ENCODE measurements at places on chromosomes 1 and 21.
A peak's percentile ranks its signal among the peaks of the same experiment; 100 is the strongest.

GRCh38 chr1:30110846-30111245, 612.5 kb downstream of the MATN1 start:
- no peak for DNase-seq

GRCh38 chr1:170669107-170669445, 5.1 kb downstream of the PRRX1 start:
- no peak for DNase-seq

DNA sequence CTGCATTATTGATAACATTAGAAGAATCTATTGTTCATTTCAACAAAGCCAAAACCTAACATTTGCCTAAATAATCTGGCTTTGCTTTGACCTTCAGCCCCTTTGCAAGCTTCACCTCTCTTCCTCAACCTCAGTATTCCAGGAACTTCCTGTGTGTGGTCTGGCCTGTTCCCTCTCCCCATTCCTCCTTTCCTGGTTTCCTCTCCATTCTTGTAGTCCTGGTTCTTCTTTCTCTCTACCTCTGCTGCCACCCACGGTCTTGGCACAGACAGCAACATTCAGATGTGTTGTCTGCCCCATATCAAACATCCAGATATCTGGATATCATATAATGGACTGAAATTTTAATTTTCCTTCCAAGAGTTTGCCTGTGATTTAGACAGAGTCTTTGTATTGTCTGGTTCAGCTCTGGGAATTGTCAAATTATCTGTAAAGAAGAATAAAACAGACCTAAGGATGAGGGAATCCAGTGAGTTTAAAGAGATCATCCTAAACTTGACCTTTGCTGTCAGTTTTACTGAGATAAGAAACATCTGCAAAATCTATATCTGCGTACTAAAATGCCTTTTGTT, 148.1 kb upstream of the KCTD3 start:
- DNase-seq: no peak

DNA sequence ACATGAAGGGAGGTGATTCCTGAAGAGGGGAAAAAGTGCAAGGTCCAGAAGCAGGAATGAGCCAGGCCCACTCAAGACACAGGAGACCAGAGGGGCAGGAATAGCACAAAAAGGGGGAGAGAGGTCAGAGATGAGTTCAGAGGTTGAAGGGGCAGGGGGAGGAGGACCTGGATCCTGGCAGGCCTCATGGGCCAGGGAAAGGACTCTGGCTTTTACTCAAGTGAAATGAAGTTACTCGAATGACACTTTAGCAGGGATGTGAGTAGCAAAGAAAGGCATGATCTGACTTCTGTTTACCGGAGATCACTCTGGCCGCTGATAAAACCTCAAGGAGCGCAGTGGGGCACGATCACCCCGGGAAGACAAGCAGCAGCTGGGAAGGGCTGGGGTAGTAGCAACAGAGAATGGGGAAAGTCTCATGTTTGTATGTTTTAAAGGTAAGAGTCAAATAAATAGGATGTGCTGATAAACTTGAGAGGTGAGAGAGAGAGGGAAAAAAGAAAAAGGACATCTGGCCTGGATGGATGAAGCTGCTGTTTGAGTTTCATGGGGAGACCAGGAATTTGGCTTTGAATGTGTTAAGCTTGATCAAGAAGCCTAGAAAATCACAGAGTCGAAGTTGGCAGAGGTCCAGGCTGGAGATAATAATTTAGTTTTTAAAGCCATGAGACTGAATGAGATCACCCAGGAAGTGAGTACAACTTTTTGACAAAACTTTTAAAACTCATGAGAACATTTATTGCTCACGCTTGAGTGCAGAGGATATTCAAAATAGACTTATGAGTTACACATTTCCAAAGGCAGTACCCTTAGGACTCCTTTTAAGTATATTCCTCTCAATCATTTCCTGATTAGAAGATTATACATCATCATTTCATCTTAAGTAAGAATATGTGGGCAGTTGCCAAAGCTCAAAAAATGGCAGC, 156.0 kb downstream of the RERE start:
- peak; percentile 56 for DNase-seq

GRCh38 chr1:230849451-230850224, 18.7 kb downstream of the C1orf198 start:
- DNase-seq: peak; percentile 72

DNA sequence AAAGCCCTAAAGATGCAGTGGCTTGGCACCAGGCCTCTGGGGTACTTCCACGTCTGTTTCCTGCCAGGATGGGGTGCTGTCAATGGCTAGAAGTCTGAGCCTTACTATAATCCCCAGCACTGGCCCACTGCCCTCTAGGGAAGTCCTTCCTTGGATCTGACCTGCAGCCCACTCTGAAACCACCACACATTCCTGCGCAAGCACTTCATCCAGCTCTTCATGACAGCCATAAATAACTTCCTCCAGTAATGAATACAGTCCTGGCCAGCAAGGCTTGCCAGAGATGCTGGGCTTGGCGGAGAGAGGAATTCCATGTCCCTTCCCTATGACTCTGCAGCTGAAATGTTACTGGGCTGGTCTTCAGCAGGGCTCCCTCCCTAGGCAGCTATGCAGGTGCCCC, 32.6 kb downstream of the ALPL start:
- DNase-seq: no peak

Data from kidney epithelial cell (primary cell).